ENCODE measurements at places on chromosomes 4 and X.

- no peak for DNase-seq
These were observed 276.5 kb downstream of the PPP4R3C start for GRCh38 chrX:27186671-27187070.

DNA sequence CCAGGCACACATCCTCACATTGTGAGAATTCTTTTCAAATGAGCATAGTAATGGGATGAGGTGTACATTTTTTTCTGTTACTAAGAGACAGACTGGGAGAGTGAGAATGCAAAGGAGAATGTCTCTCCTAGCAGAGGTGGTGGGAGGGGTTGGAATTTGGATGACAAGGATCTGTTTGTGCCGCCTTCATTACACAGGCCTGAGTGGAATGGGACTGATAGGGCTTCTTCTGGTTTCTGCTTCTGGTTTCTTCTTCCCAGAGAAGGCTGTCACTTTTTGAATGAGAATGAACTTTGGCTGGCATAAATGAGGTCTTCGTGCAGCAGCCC lies 55.4 kb downstream of the C4orf51 start:
- no peak for DNase-seq

DNA sequence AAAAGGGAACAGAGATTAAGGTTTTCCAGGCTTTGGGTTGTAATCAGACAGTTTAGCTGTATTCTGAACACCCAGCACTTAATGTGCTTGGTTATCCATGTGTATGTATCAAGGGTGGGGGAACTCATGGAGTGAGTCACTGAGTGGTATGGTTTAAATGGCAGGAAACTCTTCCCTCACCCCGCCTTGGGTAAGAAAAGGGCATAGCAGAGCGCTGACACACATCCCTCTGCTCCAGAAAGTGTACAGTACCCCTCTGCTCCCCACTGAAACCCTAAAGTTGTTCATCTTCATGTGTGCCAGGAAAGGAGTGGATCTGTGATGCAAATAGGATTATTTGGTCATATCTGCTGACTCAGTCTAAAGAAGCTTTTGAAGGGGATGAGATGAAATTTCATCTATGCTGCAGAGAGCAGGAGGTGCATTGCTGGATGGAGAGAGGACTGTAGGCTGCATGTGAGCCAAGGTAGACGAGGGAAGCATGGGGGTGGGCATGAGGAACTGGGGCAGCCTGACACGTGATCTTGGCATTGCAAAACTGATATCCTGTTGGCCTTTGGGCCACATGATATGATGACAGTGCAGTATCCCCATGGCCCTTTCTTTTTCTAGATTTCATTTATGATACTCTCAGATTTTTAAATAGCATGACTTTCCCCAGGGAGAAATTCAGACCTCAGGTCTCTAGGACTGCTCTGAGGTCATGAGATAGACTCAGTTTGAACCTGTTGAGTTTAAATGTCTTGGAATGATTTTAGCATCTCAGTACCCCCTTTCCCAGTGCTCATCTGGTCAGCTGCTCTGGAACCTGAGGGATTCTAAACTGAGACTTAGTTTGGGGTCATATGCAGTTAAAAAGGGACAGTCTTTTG lies 84.8 kb downstream of the TMEM164 start:
- no peak for DNase-seq

DNA sequence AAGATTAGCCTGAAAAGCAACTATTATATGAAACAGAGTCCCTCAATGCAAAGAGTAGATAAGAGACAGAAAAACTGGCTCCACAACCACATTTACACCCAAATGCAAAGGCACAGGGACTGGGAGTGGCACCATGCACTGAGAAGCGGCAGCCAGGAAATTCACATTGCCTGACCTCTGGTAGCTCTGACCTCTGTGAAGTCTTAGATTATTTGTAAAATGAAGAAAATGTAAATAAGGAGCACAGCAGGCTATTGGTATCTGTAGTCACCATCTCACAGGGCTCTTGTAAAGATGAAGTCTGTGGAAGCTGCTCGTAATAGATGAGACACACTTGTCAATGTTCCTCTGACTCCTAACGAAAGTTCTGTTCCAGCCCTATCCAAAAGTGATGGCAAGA lies 69.7 kb downstream of the FAT1 start:
- no peak for DNase-seq

DNA sequence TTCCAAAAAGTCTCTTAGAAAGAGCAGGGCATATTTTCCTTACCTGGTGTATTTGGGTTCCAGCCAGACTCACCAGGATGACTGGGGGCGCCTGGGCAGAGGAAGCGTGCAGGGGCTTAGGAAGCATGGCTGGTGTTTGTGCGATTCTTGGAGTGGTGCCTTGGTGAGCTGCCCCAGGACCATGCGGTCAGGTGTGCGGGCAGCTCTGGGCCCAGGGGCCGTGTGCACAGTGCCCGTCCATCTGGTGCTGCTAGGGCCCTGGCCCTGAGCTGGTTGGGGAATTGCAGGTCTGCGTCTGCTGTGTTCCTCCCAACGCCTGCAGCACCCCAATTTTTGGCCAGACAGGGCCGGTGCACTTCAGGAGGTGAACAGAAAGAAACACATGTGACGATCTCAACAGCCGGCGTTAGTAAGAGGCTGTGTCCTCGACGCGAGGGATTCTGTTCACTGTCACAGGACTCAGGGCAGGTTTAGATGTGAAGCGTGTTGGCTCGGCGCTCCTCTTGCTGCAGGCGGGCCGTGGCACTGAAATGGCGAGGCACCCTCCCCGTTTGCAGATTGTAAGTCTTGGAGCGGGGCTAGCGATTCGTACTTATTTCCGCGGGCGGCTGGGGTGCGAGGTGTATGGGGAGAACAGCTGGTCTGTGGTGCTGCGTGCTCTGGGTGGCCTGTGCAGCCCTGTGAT lies 15.2 kb downstream of the RGS12 start:
- no peak for DNase-seq

DNA sequence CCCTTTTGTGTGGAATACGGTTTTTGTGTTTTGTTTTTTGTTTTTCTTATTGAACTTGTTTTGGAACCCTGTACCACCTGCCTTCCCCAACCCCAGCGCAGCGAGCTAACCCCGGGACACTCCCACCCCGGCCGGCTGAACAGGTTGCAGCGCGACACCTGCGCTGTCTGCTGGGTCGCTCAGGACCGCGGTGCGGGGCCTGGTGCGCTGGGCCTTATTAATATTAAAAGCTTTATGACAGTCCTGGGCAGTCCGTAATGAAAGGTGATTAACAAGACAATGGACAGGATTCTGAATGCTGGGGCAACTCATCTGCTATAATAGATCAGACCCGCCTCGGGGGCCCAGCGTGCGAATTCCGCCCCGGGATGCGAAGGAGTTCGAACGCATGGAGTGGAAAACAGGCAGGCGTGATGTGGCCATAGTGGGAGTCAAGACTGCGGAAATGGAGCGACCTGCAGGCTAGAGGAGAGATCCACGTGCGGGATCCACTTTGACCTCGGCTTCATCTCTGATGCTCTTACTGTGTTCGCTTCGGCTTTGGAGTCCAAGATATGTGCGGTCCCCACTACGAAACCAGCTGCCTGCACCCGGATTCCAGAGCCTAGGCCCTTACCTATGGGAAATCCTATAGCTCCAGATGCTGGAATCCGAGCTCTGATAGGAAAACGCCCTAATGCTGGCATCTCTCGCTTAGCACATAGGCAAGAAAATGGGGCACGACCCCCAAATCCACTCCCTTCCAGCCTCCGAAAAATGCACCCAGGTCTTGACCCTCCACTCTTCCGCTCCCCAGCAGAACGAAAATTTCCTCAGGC lies 69.0 kb upstream of the TMEM33 start:
- no peak for DNase-seq

- no peak for DNase-seq
These were observed 104.5 kb upstream of the GATB start for GRCh38 chr4:151865312-151865711.

- no peak for DNase-seq
These were observed 25.1 kb downstream of the XIAP start for GRCh38 chrX:123884809-123885408.

- no peak for DNase-seq
These were observed 142.4 kb upstream of the GLRA2 start for GRCh38 chrX:14386981-14387380.

DNA sequence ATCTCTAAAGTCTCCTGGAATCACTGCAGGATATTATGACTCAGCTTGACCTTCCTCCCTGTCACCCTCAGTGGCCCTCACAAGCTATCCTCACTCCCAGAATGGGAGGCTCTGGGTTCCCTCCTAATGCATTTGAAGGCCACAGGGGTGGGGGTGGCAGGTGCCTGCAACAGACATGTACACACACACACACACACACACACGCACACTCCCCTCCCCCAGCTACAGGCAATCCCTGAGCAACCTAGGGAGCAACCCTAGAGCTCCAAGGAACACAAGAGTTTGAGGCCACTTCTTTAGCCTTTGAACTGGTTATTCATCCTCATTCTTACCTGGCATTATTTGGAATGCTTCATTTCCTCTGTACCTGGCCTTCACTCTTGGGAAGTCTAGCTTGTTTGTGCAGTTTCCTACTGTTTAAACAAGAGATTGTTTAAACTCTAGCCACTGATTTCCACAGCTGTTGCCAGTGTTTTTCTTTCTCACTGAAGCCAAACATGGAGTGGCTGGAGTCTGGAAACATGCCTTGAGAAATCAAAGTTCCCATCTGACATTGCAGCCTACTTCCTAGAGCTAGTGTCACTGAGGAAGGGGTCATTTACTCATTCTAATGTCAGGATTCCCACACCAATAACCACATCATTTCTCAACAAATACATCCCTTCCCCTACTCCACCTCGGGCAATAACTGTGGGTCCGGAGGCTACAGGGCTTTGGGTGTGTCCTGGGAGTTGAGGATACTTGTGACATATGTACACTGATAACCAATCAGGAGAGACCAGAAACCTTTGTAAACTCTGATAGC lies 37.7 kb downstream of the MAOA start:
- DNase-seq: no peak

DNA sequence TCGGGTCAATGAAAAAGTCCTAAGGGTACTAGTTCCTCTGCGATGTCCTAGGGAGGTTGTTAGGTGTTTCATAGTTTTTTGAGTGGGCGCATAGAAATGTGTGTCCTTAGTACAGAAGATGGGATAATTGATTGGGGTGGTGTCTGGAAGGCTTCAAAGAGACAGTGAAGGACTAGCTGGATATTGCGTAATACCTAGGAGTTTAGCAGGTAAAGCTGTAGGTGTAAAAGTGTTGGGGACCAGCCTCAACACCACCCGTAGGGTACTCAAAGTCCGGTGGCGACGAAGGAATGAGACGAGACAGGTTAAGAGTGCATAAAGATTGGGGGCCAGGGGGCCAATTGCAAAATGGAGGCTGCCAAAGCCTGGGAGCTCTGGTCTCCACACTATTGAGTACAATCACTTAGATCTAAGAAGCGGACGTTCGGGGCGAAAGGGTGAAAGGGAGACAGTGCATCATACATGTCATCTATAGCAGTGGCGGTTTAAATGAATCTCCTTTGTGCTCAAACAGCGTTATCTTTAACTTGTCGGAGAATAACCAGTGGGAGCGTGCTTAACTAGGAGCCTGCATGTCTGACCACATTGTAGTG lies 1.0 kb downstream of the TRMT44 start:
- no peak for DNase-seq

DNA sequence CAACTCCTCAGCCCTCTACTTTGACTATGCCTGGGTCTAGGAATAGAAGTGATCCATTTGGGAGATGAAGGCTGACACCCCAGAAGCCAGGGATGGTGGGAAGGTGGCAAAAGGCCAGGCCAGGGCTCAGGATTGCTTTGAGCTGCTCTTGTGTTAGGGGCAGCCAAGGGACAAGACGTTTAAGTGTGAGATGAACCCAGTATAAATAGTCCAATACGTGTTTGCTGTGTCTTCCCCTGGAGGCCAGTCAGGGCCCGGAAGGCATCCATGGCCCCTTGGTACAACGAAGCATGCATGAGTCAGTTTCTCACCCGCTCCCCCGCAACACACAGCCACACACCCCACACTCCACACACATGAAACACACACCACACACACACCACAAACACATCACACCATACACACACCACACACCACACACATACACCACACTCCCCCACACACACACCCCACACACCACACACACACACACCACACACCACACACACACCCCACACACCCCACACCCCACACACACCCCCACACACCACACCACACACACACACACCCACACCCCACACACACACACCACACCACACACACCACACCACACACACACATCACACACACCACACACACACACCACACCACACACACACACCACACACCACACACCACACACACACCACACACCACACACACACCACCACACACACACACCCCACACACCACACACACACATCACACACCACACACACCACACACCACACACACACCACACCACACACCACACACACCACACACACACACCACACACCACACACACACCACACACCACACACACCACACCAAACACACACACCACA lies 5.1 kb downstream of the STARD8 start:
- no peak for DNase-seq

DNA sequence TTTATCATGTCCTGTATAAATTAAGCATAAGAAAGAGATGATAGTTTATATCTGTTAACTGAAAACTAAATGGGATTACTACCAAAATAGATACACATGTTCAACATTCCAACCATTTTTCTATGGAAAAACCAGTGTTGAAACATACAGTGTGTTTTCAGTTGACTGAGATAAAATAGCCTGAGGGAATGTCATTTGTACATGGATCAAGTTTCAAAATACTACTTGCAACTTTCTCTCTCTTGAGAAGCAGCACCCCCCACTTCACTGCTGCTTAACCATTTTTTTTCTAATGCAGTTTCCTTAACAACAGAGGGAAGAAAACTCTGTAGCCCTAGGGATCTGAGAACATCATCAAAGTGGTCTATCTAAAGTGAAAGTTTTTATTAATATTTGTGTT lies 70.8 kb downstream of the NPNT start:
- no peak for DNase-seq

- DNase-seq: no peak
These were observed 120.8 kb downstream of the SMIM20 start for GRCh38 chr4:26034849-26035248.

DNA sequence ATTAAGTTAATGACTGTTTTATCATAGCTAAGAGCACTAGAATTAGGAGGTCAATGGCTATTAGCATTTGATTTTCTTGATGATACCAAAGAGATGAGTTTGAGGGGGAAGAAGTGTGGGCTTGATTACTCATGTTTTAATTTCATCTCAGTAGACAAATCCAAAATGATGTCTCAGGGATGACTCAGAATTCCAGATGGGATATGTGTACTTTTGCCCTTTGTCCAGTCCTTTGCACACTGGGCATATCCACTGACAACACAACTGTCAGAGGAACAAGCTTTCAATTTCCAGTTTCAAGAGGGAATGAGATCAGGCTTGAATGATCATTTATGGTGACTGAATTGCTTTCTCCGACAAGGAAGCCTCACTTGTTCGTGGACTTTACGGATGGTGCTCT lies 325.3 kb upstream of the FTHL17 start:
- DNase-seq: no peak

DNA sequence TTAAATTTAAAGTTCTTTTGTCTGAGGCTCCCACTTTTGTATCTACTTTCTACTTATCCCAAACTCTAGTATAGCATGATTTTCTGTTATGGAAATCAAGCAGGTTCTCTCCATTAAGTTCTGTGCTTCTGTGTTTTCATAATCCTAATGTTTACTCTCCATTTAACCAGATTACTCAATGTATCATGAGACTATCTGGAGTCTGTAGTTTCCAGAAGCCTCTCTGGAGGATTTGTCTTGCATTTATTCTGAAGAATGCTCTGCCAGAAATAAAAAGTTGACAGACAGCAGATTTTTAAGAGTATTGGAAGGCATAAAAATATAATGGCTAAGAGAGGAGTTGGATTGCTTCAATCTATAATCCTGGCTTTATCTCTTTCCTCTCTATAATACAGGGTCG lies 39.2 kb upstream of the PLS3 start:
- DNase-seq: no peak
